ENCODE measurements at places on chromosomes 13 and 19.

DNA sequence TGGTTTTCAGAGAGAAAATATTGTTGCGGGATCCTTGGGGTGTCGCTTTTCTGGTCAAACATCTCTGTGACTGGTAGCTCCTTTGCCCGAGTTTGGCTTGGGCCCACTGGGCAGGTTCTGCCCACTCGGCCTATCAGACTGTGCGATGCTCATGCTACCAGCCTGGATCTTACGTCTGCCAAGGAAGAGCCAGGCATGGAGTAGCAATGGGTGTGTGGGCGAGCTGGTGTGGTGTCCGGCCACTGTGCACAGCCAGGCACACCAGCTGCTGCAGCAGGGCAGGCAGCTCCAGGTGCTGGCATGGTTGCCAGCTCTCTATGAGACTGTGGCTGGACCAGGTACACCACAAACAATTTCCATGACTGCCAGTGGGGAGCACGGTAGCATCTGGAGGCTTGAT, 1351.8 kb upstream of the PCDH20 start:
- no peak overlapping the region for H3K27ac ChIP-seq
- no peak overlapping the region for H3K4me3 ChIP-seq
- H3K36me3 ChIP-seq = no peaks in the 10 kb centered on the region
- H3K4me1 ChIP-seq = no peaks in the 10 kb centered on the region
- DNase-seq = no peak
- no peaks in the 10 kb centered on the region for H3K27me3 ChIP-seq

DNA sequence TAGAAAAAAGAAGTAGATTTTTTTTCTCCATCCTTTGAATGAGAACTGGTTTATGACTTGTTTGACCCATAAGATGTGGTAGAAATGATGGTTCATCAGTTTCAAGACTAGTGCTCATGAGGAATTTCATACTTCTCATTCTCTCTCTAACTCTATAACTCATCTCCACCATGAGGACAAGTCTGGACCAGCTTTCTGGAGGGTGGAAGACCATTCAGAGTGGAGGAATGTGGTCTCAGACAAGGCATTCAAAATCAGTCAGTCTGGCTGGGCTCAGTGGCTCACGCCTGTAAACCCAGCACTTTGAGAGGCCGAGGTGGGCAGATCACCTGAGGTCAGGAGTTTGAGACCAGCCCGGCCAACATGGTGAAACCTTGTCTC, 3.5 kb upstream of the EID2 start:
- no peak for DNase-seq
- H3K27ac ChIP-seq = peak overlapping the region; percentile 55
- no peaks in the 10 kb centered on the region for H3K27me3 ChIP-seq
- H3K4me1 ChIP-seq = peaks cover 23% of the 10 kb centered on the region
- peaks cover 5% of the 10 kb centered on the region for H3K36me3 ChIP-seq

DNA sequence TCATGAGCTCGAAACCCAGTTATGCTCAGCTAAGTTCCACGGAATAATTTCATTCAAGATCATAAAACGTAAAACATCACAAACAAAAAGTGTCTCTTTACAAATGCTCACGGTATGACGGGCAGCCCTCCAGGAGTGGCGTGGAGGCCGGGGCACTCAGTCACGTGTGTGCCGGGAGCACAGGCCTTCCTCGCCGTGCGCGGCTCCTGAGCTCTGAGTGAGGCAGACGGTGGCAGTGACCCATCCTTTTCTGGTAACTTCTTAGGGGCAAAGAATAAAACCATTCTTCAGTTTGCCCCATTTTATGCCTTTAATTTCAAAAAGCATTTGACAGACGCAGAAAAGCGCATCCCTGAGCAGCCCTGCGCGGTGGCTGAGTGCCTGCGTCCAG, 72.8 kb downstream of the ATP11A start:
- no peaks in the 10 kb centered on the region for H3K27me3 ChIP-seq
- DNase-seq = no peak
- no peaks in the 10 kb centered on the region for H3K36me3 ChIP-seq
- H3K27ac ChIP-seq = no peak overlapping the region
- H3K4me1 ChIP-seq = no peaks in the 10 kb centered on the region

DNA sequence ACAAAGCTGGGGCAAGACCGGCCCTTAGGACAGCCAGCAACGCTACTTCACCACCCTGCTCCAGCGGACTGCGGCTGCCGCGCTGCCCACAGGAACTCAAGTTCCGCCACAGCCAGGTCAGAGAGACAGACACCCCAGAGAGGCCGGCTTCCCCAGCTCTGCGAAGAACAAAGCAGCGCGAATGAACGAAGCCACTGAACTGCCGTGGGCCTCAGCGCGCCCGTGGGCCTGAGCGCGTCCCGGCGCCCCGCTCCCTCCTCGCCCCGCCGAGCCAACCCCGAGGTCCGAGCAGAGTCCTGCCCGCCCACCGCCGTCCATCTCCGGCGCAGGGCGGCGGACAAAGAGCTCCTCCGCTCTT, 158.4 kb downstream of the RNF17 start:
- no peaks in the 10 kb centered on the region for H3K27me3 ChIP-seq
- no peak for DNase-seq
- peak overlapping the region; percentile 68 for H3K27ac ChIP-seq
- H3K4me3 ChIP-seq = peak overlapping the region; percentile 78

- DNase-seq = no peak
- no peaks in the 10 kb centered on the region for H3K27me3 ChIP-seq
- no peaks in the 10 kb centered on the region for H3K4me1 ChIP-seq
These were observed 234.7 kb downstream of the TSHZ3 start for GRCh38 chr19:31114585-31114984.

DNA sequence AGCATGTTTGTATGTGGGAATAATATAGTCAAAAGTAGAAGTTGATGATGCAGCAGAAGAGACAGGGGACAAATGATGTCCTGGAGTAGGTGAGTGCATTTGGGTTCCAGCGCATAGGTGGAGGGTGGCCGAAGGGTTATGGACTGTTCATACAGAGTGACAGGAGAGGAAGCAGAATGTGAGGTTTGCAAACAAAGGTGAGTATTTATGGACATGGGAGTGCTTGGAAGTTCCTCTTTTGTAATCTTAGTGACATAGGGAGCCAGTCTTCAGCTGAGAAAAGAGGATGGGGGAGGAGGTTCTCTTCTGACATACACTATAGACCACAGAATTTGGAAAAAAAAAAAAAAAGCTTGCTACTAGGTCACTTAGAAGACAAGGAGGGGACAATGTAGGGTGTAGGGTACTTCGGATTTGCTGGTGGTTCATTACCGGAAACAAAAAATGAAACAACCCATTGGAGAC, 331.6 kb downstream of the DLEU7 start:
- H3K27me3 ChIP-seq = no peaks in the 10 kb centered on the region
- H3K4me1 ChIP-seq = no peaks in the 10 kb centered on the region
- H3K27ac ChIP-seq = no peak overlapping the region
- no peaks in the 10 kb centered on the region for H3K36me3 ChIP-seq
- no peak for DNase-seq
- no peak overlapping the region for H3K4me3 ChIP-seq

Measured in RWPE2 (cell line).